AG09309 (cell line): ENCODE measurements at places on chromosomes 16 and 17.

GRCh38 chr16:55179852-55180585 lies 144.0 kb upstream of the IRX6 start:
- no peak for DNase-seq

GRCh38 chr17:39576187-39576586 lies 31.5 kb downstream of the NEUROD2 start:
- DNase-seq: no peak

DNA sequence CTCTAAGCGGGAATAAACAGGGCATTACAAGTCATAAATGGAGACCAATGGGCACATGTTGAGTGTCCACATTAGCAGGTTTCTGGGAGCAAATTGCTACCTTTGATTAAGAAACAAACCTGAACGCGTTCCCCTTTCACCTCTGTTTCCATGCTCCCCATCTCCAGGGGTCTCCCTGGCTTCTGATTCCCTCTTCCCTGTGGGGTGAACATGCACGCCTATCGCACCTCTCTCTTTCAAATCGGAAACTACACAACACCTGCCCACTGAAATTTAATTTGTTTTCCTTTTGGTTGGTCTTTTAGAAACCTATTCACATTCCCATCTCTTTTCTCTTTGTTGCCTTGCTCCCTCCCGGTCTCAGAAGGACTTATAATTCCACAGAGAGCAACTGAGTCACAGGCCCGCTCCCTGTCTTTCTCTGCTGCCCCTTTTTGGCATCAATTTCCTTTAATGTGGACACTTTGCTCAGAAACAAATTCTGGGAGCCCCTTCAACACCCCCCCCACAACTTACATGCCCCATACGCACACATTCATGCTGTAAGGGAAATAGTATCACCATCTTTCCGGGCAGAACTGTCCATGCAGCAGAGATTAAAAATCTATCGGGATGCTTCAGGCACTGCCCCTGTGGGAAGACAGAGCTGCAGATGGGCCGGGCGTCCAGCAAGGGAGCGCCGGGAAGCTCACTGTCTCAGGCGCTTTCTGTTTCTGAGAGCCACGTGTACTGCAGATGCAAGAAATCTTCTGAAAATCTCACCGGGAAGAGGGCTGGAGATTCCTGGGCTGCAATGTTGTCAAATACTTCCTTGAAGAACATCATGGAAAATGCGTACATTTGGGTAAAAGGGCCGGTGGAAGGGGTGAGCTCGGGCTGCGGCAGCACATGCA lies 7.2 kb upstream of the FOXF1 start:
- DNase-seq: no peak

GRCh38 chr16:27515874-27516353 lies 33.8 kb downstream of the GTF3C1 start:
- no peak for DNase-seq

- no peak for DNase-seq
Measured at GRCh38 chr16:68444056-68444657, 4.2 kb downstream of the SMPD3 start.

GRCh38 chr16:11135464-11135973 lies 120.5 kb downstream of the SOCS1 start:
- peak; percentile 10 for DNase-seq

DNA sequence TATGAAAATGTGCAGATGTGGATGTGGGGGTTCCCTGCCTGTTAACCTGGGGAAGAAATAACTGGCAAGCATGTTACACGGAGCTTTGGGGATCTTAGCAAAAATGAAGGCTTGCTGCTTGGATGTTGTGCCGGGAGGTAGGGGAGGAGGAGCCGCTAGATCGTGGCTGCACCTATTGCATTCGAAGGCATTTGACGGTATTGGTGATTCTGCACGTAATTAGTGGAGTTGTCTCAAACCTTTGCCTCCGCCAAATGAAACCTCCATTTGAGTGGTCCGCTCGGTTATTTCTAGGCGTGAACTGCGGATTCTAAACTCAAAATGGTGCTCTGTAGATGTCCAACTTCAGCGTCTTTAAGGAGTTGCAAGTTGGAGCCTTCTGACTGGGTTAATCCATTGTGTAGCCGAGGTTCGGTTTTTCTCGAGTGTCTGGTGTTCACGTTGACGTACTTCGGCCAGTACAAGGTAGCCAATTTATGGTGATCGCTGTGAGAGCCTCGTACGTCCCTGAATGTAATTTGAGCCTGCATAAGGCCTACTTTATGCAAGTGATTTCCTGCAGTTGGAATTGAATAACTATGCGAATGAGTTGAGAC lies 1.5 kb downstream of the TNRC6C start:
- DNase-seq: no peak

DNA sequence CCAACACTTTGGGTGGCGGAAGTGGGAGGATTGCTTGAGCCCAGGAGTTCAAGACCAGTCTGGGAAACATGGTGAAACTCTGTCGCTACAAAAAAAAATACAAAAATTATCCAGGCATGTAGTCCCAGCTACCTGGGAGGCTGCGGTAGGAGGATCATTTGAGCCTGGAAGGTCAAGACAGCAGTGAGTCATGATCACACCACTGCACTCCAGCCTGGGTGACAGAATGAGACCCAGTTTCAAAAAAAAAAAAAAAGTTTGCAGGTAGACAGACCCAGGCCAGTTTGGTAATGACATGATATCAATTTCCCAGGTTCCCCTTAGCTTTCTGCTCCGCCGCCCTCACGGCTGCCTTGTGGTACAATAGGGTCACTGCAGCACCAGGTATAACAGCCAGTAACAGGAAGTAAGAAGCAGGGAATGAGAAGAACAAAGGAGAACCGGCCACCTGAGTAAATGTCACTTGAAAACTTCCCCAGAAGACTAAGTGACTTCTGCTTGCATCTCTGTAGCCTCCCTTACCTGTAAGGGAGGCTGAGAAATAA lies 201.2 kb upstream of the HSBP1 start:
- no peak for DNase-seq

DNA sequence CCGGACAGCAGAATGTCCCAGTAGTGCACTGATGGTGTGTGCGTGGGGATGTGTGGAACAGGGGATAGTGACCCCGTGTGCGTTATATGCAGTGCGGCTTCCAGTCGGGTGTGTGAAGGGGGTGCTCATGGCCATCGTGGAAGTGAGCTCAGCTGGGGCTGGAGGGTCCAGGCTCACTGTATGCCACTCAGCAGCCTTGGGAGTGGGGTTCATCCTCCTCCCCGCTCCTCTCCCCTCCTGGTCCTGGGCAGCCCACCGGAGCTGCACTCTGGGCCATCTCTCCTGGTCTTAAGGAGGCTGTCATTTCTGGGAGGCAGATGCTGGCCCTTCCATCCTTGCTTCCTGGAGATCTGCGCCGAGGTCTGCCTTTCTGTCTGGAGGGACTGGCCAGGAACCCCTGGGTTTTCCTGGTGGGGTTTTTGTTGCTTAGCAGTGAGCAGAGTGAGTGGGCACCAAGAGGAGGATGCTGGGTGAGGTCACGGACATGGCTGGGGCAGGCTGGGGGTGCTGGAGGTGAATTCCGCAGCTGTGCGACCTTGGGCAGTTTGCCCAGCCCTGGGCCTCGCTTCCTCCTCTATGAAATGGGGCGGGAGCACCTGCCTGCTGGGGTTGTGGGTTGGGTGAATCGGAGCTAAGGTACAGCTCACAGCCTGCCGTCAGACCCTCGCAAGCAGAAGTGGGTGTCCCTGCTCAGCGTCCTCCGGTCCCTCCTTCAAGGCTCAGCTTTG lies 164.1 kb downstream of the SEC14L1 start:
- DNase-seq: no peak

DNA sequence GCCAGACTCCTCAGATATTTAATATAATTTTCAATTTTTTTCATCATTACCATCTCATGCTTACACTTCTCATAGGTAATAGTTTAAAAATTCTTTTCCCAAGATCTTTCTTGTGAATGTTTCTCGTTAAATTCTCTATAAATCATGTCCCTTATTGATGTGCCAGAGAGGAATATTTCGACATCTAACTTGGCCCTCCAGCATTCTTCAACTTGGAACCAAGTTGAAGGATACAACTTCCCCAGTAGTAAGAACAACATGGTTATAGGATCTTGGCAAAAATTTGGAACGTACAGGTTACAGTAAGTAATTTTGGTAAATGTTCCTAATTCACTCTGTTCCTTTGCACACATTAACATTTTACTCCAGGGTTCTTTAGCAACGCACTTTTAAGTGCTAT lies 731.8 kb downstream of the CDH11 start:
- DNase-seq: no peak

DNA sequence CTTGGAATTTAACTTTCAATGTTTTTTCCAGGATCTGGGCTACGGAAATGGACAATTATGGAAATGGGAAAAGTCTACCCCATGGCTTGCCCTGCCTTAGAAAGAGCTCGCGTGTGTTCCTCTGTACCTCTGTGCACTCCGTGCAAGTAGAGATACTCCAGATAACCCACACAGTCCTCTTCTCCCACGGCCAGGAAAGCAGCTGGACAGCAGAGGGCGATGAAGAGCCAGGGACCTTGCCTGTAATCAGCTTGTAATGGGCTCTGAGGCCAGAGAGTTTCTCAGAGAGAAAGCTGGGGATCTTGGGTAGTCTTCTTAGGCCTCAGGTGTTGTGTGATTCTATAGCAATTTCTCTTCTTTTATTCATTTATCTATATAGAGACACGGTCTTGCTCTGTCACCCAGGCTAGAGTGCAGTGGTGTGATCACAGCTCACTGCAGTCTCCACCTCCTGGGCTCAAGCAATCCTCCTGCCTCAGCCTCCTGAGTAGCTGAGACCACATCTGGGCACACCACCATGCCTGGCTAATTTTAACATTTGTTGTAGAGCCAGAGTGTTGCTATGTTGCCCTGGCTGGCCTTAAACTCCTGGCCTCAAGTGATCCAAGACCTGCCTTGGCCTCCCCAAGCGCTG lies 2.4 kb upstream of the SOCS7 start:
- DNase-seq: peak; percentile 45

- no peak for DNase-seq
Measured at GRCh38 chr17:7729816-7730215, 12.3 kb downstream of the DNAH2 start.

DNA sequence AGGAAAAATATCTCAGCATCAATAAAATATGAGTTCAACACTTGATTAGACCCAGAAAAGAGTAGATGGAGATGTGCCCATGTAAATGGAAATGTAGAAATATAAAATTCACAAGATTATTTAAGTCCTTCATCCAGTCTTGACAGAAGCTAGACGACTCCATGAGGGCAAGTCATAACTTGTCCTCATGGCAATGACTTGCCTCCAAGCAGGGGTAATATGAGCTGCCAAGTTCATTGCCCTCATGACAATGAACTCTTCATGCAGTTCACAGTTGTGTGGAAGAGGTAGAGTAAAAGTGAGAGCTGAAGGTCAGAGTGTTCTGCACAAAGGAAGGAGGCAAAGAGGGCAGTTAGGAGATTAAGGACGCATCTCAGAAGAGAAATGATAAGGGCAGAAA lies 22.3 kb downstream of the CDH11 start:
- DNase-seq: no peak

GRCh38 chr16:66948837-66949225 lies 12.2 kb upstream of the CES3 start:
- no peak for DNase-seq
